ENCODE measurements at places on chromosomes 13 and 19.

GRCh38 chr13:100098445-100099116, 9.7 kb downstream of the PCCA start:
- DNase-seq, result no peak

DNA sequence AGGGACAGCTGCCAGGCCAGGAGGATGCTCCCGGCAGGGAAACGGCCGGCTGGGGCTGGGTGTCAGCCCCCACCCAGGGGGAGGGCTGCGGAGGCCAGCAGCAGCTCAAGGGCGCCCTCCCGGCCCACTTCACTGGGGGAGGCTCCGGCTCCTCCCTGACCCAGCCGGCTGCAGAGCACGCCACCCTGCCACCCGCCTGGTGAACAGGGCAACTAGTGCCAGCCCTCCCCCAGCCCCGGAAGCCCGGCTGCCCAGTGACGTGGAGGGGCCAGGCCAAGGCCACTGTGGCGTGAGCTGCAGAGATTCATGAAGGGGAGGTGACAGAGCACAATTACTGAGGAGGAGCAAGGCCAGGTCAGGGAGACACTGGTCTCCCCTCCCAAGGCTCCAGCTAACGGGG, 14.7 kb downstream of the REXO1 start:
- DNase-seq, result no peak

DNA sequence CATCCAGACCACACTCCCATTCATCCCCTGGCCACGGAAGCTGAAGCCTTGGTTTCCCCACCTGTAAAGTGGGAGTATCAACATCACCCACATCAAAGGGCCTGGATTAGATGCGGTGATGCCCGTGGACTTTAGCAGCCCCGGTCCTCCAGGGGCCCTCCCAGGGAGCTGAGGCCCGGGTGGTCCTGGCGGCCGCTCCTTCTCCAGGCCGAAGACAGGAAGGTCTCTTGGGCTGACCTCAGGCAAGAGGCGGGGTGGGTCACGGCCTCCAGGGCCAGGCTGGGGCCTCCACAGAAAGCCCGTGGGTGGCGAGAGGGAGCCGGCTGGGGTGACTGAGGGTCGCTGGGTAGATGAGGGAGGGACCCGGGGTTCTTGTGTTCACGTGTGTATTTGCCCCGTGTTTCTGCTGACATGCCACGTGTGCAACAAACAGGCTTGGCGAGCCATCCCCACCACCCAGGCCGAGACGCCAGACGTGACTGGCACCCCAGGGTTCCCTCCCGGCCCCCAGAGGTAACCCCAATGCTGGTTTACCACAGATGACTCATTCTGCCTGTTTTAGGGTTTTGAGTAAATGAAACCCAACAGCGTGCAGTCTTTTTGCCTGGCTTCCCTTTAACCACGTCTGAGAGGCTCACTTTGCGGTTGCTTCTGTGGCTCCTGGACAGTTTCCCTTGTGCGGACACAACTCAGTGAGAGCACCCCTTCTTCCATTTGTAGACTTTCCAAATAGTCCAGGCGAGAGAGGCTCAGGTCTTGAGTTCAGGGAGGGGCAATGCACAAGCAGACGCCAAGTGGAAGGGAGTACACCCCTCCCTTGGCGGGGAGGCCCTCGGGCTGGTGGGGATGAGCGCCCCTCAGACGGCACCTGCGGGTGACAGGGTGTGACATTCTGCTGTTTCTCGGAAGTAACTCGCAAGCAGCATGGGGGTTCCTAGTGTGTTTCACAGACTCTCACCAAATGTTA, 42.9 kb downstream of the C13orf46 start:
- no peak for DNase-seq

DNA sequence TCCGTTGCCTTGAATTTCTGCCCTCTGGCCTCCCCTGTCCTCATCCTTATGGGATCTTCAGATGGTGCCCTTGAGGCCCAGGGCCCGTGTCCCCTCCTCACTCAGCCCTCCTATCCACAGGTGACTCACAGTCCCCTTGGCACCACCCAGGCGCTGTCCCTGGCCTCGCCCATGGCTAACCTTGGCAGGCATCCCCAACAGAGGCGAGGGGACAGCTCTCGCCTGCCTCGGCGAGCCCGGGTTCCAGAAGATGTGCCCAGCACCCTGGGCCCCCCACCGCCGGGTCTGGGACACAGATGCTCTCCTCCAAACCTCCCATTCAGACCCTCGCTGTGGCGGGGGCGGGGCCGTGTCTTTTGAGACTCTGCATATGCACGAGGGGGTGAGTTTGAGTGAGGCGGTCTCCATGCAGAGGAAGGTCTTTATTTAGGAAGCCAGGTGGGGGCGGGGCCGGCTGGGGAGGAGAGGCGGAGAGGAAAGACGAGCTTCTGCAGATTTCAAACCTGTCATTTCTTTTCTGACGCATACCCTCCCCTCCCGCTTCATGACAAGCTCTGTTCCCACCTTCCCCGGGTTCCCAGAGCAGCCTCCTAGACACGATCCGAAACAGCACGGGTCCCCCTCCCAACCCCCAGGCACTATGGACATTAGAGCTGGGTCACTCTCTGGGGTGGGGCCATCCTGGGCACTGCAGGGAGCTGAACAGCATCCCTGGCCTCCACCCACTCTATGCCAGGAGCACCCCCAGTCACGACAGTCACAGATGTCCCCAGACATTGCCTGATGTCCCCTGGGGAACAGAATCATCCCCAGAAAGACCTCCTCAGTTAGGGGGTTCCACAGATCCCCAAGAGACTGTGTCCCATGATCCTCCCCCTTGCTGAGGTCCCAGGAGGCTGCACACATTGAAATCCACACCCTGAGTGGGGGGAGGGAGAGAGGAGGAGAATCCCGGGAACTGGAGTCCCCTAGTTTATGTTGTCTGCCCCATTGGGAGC, 48.5 kb downstream of the GNG7 start:
- no peak for DNase-seq

DNA sequence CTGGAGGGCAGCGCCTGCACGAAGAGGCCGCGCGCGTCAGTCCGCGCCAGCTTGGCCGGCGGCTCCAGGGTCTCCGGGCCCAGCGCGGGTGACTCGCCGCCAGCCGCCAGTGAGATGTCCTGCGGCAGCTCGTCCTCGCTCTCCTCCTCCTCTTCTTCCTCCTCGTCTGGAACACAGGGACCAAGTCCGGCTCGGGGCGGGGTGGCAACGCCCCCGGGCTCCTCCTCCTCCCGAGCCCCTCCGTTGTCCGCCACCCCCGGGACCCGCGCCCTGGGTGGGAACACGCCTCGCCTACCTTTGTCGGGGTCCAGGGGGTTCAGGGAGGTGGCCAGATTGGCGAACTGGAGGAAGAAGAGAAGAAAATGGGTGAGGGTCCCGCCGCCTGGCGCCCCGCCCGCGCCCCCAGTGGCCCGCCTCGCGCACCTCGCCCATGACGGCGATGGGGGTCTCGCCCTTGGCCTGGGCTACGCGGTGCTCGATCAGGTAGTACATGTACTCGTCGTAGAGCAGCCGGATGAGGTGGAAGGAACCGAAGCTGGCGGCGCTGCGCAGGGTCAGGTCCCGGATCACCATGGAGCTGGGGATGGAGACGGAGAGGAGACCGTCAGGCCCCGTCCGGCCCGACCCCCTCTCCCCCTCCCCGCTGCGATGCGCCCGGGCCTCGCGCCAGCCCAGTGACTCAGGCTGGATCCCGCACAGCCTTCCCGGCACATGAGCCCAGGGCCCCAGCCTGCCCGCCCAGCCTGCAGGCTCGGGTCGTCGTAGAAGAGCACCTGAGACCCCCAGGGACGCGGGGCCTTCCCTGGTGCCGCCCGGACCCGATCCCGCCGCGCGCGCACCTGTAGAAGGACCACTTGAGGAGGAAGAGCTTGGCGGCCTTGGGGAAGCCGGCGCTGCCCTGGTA, 10.6 kb downstream of the DCAF15 start:
- no peak for DNase-seq

DNA sequence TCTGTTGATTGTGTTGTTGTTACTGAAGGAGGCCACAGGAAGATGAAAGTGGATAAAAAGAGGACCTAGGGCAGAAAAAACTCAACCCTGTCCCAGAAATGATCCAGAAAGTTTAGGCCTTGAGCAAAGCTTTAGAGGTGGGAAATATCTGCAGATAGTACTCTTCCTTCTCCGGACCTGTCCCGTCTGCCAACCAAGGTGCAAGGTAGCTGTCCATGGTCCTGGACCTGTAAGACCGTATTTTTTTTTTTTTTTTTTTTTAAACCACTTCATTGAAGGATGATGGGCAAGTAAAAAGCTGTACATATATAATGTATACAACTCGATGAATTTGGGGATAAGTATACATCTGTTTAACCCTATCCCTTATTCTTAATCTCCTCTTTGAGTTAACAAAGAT, 225.9 kb downstream of the OLFM4 start:
- no peak for DNase-seq

DNA sequence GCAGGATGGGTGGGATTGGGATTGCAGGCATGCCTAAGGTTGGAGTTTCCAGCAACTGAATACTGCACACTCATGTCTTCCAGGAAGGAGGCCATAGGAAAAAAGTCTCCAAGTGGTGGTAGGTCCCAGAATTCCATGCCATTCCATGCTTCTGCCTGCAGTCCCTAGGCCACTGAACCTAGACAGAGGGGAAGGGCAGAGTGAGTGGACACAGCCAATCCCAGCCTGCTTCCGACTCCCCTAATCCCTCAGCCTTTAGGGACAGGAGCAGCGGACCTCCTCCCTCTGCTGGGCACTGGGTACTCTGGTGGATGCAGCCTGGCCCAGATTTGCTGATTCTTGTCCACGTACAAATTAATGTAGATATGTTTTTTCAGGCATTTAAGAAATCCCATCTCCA, 17.0 kb downstream of the VSTM2B start:
- no peak for DNase-seq

GRCh38 chr19:16034958-16035560, 41.2 kb upstream of the TPM4 start:
- no peak for DNase-seq

DNA sequence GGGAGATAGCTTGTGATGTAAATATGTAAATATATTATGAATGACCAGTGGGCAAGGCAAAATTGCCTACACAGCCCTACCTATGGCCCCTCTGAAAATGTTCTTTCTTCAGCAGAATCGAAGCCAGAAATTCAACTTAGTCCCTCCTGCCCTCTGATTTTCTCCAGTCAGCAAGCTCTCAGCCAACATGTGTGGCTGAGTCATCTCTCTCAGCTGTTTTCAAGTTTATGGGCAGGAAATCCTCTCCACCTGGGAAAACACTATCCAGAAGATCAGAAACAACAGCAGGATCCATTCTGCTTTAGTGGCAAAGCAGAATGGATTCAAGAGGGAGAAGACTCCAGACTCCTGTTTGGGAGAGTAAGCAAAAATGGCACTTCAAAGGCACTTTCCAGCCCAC, 8.9 kb upstream of the ZNF527 start:
- DNase-seq, result peak; percentile 15

DNA sequence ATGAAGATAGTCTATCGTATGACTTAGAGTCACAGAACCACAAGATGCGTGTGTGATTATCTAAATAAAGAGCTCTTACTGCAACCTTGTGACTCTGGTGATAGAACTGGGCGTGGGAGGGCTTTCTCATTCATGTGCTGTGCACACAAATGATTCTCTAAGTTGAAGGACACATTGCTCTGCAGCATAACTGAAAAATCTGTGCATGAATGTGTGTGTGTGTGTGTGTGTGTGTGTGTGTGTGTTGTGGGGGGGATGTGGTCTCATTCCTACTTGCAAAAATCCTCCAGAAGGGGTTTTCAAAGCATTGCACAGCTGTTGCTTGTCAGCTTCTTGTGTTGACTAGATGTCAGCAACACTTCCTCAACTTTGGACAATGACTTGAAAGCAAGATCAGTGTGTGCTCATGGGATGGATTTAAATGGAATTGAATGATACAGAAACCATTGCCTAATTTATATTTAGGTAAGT, 22.4 kb downstream of the LRCH1 start:
- DNase-seq, result no peak

- no peak for DNase-seq
These were observed 4.2 kb downstream of the ADPRHL1 start for GRCh38 chr13:113448885-113449692.

DNA sequence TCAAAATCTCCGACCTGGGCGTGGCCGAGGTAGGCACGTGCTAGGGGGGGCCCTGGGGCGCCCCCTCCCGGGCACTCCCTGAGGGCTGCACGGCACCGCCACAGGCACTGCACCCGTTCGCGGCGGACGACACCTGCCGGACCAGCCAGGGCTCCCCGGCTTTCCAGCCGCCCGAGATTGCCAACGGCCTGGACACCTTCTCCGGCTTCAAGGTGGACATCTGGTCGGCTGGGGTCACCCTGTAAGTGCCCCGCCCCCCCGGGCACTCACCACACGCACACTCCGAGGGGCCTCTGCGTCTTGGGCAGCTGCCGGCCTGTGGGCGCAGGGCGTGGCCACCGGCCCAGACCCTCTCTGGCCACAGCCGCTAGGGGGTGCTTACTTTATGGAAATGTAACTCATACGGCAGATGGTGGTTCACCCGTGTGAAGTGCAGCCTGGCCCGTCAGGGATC, 14.9 kb downstream of the STK11 start:
- no peak for DNase-seq
